CMK (cell line): ENCODE measurements at places on chromosomes 7 and 10.

DNA sequence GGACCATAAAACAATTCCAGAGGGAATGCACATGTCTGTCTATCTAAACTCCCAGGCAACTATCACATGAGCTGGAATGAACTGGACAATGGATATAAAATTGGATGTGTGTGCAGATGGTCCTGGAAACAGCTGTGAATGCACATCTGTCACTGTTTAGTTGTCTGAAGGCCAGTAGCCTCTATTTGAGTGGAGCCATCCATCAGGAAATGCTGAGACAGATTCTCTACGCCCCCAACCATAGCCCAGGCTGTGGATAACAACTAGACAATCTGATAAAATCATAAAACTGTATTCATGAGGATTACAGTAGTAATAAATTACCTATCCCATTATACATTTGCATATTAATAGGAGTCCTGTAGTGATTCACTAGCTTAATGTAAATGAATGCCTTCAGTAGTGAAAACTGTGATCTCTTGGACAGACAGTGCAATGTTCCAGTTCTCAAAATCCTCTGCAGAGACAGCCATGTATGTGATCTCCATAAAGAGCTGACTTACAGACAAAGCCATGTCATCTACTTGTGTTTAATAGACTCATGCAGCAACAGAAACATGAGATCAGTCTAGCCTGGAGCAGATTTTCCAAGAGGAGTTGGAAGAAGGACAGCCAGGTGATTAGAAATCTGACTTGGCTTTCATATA is 907.6 kb downstream of the KCNMA1 start:
- no peak for DNase-seq

GRCh38 chr7:147980826-147981813 is 609.4 kb upstream of the C7orf33 start:
- DNase-seq = no peak

- DNase-seq = no peak
Observed at GRCh38 chr7:116445447-116446211, 53.9 kb upstream of the CAV2 start.

- no peak for DNase-seq
Observed at GRCh38 chr7:108459922-108460551, 3.8 kb upstream of the NRCAM start.

- no peak for DNase-seq
Observed at GRCh38 chr10:93938140-93938539, 44.4 kb downstream of the SLC35G1 start.

DNA sequence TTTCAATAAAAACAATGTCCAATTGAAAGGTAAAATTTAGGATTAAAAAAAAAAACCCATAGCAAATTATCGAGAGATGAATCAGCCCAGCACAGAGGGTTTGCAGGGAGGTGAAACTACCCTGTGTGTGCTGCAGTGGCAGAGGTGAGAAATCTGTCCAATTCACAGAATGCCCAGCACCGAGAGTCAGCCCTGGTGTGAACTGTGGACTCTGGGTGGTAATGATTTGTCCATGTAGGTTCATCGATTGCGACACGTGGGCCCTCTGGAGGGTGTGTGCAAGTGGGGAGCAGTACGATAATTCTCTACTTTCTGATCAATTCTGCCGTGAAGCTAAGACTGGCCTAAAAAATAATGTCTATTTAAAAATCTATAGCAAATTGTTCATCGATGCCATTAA is 94.5 kb upstream of the PFKP start:
- no peak for DNase-seq

- no peak for DNase-seq
Observed at GRCh38 chr7:4269746-4270145, 412.3 kb upstream of the FOXK1 start.

- DNase-seq = no peak
Observed at GRCh38 chr10:78455811-78456210, 422.1 kb downstream of the RPS24 start.

DNA sequence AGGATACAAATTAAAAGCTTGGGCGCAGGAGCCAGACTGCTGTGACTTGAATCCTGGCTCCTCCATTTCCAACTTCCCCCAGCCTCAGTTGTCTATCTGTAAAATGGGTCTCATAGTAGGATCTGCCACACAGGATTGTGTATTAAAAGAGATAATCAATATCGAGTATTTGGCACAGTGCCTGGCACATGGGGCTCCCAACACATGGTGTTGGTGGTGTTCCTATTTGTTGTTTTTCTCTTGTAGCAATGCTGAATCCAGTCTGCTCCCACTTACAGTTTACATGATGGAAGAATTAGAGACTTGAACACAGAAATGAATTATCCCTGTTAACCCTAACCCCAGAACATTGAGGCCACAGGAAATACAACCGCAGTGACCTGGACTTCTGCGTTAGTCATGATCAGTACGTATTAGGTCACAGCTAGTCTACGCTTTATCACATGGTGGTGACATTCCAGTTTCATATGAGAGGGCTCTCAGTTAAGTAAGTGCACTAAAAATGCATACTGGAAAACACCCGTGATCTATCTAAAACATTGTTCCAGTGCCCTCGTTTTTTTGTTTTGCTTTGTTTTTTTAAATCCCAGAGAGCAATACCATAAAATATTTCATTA is 169.5 kb upstream of the KLF14 start:
- no peak for DNase-seq
